ENCODE measurements at places on chromosomes 2 and 18. TPM values are rescaled to one million over a fixed set of nuclear protein-coding genes. Genes with fewer than 3 reads are reported as not detected.

GRCh38 chr2:172927641-172928357, 147.8 kb upstream of the MAP3K20 start:
- peak; percentile 36 for DNase-seq

GRCh38 chr2:173394091-173394974, 39.7 kb downstream of the CDCA7 start:
- DNase-seq: no peak

The KCMF1 gene
- total RNA-seq: 57.5 TPM

The NT5DC4 gene
- total RNA-seq: not detected
